ENCODE measurements at places on chromosomes 7 and 10.

DNA sequence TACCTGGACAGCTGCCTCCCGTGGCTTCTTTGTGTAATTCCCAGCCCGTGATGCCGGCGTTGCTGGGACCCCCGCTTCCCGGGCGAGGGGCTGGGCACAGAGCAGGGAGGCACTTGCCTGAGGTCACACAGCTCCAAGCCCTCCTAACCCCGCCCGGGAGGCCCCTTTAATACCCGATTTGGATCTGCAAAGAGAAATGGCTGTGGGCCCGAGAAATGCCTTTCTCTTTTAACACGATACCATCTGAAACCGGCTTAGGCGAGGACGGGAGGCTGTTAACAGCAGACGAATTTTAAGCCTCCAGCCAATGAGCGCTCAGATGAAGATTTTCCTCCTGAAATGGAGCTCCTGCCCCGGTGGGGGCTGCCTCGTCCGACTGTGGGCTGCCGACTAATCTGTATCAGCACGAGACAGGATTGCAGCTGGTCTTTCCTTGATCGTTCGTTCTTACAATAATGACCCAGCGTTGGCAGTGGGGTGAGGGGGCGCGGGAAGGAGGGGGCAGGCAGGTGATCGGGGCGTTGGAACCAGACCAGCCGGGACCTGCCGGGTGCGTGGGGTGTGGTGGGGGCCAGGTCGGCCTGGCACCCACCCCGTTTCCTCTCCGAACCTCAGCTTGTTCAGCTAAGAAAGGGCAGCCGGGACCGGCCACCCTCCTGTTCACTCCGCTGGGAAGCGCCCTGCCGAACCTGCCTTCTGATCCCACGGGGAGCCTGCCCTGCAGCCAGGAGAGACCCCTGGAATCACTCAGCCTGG lies 36.2 kb upstream of the FOXL3 start:
- DNase-seq: no peak

GRCh38 chr10:133567609-133568286 lies 2.4 kb upstream of the SYCE1 start:
- DNase-seq: no peak

GRCh38 chr7:18770154-18770811 lies 274.7 kb downstream of the HDAC9 start:
- no peak for DNase-seq

DNA sequence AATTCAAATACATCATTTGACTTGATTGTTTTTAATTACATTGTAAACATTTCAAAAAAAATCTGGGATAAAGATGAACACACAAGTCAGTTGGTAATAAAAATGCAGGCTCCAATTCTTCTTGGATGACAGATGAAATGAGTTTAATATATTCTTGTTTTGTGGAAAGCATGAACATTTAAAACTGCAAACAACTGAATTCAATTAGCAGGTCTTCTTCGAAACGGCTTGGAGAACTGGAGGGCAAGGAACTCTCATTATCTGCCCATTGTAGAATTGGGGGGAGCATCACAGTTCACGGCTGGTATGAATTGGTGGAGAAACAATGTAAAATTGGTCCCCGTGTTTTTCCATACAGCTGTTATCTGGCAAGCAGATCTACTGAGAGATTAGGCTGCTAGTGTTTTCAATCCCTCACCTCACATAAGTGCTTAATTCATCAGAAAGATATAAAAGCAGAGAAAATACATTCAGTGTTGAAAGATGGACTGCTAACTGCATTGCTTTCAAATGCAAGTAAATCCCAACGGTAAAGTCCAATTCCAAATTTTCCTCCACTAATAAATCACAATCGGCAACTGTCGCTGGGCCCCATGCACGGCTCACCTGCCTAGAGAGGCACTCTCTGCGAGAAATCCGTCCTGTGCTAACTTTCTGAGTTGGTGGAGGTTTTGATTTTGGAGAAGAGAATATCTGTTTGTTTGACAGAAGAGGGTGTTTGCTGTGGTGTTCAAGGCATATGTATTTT lies 199.5 kb downstream of the ZNF438 start:
- no peak for DNase-seq

DNA sequence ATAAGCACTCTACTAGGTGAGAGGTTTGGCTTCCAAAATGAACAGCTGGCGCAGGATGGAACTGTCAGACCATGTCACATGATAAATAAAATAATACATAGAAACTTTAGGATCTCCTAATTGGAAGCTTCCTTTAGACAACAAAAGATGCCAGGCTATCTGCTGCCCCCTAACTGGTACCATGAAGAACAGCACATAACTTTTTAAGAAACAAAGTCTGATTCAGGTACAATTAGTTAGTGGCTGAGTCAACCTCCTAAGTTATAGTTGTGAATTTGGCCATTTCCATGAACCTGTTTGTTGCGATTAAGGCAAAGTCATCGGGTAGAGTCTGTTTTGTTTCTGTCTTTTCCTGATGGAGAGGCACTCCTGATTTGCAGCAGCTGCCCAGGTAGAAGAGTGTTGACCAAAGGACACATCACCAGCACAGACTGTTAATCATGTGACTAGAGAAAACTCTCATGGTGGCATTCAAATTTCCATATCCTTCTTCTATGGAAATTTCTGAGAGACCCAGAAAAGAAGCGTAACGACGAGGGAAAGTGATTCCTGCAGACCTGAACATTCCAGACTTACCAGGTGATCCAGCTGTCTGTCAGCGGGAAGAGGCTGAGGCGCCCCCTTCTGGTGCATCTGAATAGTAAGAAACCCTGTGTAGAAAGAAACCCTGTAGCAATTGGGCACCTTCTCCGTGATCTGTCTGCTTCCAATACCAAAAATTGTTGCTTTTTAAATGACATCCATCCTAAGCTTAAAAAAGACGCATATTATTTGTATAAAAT lies 8.6 kb upstream of the INHBA start:
- no peak for DNase-seq

DNA sequence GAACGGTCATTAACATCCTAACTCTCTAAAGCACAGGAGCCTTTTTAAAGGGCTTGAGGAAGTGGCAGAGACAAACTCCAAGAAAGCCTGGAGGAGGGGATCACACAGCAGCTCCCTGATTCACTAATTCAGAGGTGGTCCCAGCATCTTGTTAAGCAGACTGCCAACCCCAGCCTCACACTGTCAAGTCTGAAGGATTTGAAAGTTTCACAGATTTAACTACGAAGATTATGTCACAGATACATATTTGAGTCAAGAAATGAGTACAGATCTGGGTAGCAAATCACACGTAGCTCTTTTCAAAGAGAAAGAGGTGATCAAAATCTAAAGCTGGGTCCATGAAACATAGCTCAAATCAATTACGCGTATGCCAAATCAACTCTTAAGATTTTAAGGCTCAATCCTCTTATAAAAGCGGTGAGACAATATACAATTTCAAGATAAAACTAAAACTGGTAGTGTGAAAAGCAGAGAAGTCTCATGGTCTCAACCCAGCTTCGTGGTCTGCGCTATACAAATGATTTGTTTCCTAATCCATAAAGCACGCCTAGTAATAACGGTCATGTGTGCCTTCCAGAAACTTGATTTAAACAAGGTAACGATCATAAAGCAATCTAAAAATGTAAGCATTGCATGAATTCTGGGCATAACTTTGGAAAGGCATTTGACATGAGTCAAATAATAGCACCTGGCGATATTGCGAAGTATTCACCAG lies 229.9 kb upstream of the MKLN1 start:
- no peak for DNase-seq

DNA sequence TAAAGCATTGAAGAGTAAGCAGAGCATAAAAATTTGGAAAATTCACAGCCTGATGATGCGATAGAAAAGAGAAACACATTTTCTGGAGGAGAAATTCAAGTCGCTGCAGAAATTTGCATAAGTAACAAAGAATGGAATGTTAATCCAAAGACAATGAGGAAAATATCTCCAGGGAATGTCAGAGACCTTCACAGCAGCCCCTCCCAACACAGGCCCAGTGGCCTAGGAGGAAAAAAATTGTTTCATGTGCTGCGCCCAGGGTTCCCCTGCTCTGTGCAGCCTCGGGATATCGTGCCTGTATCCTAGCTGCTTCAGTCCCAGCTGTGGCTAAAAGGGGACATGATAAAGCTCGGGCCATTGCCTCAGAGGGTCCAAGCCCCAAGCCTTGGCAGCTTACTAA lies 206.8 kb downstream of the TPK1 start:
- DNase-seq: no peak

DNA sequence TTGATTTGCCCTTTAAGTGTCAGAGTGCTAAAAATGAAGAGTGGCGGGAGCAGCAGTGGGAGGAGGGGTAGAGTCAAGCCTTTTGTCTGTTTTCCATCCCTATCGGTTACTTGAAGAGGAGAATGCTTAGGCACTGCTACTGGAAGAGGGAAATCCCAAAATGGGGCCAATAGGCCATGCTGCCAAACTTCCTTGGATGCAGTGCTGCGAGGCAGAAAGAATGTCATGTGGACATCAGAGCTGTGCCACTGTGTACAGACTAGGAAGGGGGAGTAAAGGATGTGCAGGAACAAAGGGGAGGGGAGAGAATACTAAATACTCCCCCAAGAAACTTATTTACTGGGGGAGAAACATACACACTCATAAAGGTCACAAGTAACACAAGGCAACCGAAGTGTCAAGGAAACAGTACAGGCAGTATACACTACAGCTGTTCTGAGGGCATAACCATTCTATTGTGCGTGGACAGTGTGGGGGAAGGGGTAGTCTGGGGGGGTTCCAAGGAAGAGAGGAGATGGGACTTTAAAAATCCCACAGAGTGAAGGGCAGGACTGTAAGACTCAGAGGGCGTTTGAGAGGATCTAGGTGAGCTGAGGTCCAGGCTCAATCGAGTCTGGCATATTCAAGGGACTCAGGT lies 228.7 kb upstream of the PLXNA4 start:
- no peak for DNase-seq

- DNase-seq: no peak
Observed at GRCh38 chr10:35564341-35564968, 40.7 kb upstream of the GJD4 start.
